T-cell (primary cell): ENCODE measurements at places on chromosomes 16 and 17. TPM values are rescaled to one million over a fixed set of nuclear protein-coding genes. Genes with fewer than 3 reads are reported as not detected.

DNAAF8 gene
- 0.51 TPM for total RNA-seq

TNP2 gene
- total RNA-seq = not detected

CD68 gene
- 5.5 TPM for total RNA-seq

TMEM114 gene
- total RNA-seq = not detected

TP53 gene
- total RNA-seq = 65.6 TPM

FOXN1 gene
- not detected for total RNA-seq

DNA sequence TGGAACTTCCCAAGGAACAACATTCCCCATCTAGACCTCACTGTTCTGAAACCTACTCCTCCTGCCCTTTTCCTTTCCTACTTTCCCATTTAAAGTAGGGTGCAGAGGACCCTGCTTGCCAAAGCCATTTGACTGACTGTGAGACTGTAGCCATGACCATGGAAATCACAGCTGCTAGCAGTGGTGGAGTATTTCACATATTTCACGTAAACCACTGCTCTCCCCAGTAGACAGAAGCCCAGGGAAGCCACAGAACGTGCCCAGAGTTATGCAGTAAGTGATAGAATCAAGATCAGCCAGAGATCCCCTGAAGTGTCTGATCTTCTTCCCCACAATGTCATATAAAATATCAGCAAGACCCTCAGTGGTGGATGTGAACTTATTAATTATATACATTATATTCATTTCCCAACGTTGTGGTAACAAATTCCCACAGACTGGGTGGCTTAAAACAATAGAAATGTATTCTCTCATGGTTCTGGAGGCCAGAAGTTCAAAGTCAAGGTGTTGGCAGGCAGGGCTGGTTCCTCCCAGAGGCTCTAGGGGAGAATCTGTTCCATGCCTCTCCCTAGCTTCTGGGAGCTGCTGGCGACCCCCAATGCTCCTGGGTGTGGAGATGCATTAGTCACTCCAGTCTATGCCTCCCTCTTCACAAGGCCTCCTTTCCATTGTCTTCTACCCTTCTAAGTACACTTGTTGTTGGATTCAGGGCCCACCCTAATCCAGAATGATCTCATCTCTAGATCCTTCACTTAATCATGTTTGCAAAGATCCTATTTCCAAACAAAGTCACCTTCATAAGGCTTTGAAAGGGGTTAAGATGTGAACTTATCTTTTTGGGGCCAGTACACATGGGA is 20.7 kb upstream of the PRM1 start:
- H3K27me3 ChIP-seq = no peaks in the 10 kb centered on the region
- no peaks in the 10 kb centered on the region for H3K36me3 ChIP-seq
- peaks cover 23% of the 10 kb centered on the region for H3K4me1 ChIP-seq
- H3K27ac ChIP-seq = no peak overlapping the region

GRCh38 chr16:30925995-30926811 is 2.8 kb downstream of the FBXL19 start:
- H3K36me3 ChIP-seq = peaks cover 4% of the 10 kb centered on the region
- H3K27me3 ChIP-seq = no peaks in the 10 kb centered on the region

DNA sequence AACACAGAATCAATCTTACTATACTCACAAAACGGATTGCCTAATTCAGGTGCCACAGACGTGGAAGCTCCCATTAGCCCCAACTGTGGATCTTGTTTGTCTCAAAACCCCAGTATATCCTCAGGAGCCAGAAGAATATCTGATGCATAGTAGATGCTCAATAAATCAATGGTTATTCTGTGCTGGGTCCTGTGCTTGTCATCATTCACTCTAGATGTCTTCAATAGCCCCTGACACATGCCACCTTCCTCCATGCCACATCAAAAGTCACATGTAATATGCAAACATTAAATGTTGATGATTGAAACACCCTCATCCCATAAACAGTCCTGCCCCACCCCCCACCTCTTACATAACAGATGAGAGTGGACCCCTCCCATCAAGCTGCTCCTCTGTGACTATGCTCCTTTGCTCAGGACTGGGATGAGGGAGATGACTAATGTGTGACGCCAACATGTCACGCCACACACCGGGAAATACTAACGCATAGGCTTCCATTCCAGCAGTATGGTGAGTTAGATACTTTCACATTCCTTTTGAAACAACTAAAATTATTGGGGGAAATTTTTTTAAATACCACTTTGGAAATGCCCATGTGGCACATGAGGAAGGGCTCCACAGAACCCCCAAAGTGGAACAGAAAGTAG is 267.6 kb upstream of the SDK2 start:
- no peaks in the 10 kb centered on the region for H3K36me3 ChIP-seq
- no peaks in the 10 kb centered on the region for H3K4me1 ChIP-seq
- H3K27me3 ChIP-seq = peaks cover 2% of the 10 kb centered on the region
- H3K4me3 ChIP-seq = no peak overlapping the region
- H3K27ac ChIP-seq = no peak overlapping the region

DNA sequence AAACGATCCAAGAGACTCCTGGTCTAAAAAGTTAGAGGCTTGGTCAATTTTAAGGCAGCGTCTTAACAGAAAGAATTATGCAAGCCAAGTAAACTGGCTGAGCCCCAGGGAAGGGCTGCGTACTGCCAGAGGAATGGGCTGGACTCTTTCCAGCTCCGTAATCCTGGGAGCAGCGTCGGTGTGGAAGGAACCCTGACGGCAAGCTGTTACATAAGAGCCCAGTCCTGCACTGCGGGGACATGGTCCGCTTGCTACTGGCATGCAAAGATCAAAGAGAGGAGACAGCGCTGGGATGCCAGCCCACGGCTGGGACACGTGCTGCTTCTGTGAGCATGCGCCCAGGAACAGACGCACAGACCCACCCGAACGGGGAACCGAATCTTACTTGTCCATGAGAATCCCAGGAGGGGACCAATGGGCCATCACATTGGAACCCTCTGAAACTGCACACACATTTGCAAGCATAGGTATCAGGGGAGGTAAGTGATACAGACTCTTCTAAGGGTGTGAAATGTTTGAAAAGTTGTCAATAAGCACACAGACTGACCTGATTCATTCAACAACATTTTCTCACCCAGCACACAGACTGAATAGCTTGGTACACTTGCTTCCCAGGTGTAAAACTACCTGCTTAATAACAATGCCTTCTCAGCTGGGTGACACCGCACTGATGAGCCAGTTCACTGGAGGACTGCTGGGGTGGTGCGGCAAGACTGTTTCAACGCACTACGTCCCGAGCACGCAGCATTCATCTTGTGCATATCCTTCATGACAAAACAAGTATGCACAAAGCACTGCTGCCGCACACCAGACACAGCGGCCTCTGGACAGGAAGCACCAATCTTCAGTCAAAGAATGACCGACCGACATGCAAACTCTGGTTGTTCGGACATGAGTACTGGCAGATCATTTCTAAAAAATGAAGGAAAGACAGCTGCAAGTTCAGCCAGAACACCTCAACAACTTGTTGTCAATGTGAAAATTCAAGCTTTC is 94.9 kb downstream of the ANKRD11 start:
- no peak overlapping the region for H3K27ac ChIP-seq
- DNase-seq = no peak
- H3K36me3 ChIP-seq = peaks cover 13% of the 10 kb centered on the region

DNA sequence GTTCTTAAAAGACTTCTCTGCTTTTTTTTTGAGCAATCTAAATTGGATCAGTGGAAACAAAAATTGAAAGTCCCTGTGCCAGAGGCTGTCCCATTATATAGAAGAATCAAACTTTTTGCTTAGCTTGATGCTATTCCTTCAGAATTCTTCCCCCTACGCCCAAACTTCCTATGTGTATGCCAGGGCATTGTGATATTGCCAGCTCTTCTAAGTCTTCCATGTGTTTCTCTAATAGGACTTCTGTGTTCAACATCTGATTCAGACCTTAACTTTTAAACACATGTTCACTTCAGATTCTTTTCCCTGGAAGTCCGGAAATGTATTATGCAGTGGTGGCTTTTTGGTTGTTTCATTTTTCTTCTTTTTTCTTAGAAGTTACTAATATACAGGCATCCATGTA is 18.7 kb downstream of the PTRH2 start:
- no peaks in the 10 kb centered on the region for H3K4me1 ChIP-seq
- H3K36me3 ChIP-seq = peaks cover 5% of the 10 kb centered on the region
- H3K27ac ChIP-seq = no peak overlapping the region
- no peak for DNase-seq
- H3K4me3 ChIP-seq = no peak overlapping the region

DNA sequence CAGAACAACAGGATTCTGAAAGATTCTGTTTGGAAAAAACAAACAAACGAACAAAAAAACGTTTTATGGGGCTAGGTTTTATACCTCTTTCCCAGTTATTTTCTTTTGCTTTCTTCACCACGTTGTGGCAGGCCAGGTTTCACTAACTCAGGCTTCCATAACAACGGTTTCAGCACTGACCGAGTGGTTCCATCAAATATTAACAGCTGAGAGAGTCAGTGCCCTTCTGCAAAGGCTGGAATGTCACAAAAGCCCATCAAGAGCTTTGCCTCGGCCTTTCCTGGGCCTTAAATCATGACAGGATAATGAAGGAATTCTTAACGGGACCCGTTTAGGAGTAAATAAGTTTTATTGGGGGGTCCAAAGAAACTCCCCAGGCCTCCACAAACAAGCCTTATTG is 34.2 kb downstream of the MPHOSPH6 start:
- no peak overlapping the region for H3K27ac ChIP-seq
- no peak overlapping the region for H3K4me3 ChIP-seq
- H3K27me3 ChIP-seq = no peaks in the 10 kb centered on the region
- peaks cover 4% of the 10 kb centered on the region for H3K36me3 ChIP-seq
- peaks cover 6% of the 10 kb centered on the region for H3K4me1 ChIP-seq

DNA sequence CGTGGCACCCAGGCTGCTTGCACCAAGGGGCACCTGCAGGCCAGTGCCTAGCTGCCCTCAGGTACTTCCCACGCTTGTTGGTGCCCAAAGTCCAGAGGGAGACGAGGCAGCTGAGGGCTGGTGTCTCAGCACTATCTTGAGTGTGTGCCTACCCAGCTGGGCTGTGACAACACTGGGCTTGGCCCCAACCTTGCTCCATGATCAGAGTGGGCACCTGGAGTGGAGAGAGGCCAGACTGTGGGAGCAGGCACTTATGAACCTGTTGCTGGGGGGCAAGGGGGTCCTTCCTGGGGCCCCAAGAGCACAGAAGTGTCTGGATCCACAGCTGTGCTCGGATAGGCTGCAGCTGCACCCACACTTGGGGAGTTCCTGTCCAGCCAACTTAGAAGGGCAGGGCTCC is 314.7 kb downstream of the KCNJ2 start:
- DNase-seq = no peak
- H3K4me1 ChIP-seq = no peaks in the 10 kb centered on the region
- no peaks in the 10 kb centered on the region for H3K36me3 ChIP-seq

GRCh38 chr17:68054296-68054900 is 18.9 kb downstream of the KPNA2 start:
- no peak overlapping the region for H3K4me3 ChIP-seq
- no peaks in the 10 kb centered on the region for H3K36me3 ChIP-seq
- no peaks in the 10 kb centered on the region for H3K27me3 ChIP-seq
- no peaks in the 10 kb centered on the region for H3K4me1 ChIP-seq
- no peak overlapping the region for H3K27ac ChIP-seq

DNA sequence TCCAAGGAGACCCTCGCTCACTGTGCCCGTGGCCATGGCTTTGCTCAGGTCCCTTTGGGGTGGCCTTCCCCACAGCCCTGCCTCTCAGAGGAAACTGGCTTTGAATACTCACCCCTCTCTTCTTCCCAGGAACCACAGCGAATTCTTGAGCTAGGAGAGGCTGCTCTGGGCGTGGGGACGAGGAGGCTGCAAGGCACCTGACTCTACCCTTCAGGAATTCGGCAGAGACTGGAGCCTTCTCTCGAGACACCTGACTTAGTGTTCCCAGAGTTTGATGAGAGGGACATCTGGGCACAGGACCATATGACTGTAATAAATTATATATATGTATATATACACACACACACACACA is 6.2 kb downstream of the LLGL2 start:
- no peak overlapping the region for H3K4me3 ChIP-seq
- H3K27ac ChIP-seq = no peak overlapping the region
- no peak for DNase-seq
- H3K4me1 ChIP-seq = peaks cover 44% of the 10 kb centered on the region
- peaks cover 2% of the 10 kb centered on the region for H3K27me3 ChIP-seq
